ENCODE measurements at places on chromosomes 12 and 14. TPM values are rescaled to one million over a fixed set of nuclear protein-coding genes. Genes with fewer than 3 reads are reported as not detected.

OR6C2 gene
- not detected for total RNA-seq

LHX5 gene
- 0.24 TPM for total RNA-seq

POU6F1 gene
- total RNA-seq, result 0.64 TPM

KLHL33 gene
- not detected for total RNA-seq

GUCY2C gene
- total RNA-seq, result not detected
